ENCODE measurements at places on chromosomes 5 and 9.
A peak's percentile ranks its signal among the peaks of the same experiment; 100 is the strongest.

DNA sequence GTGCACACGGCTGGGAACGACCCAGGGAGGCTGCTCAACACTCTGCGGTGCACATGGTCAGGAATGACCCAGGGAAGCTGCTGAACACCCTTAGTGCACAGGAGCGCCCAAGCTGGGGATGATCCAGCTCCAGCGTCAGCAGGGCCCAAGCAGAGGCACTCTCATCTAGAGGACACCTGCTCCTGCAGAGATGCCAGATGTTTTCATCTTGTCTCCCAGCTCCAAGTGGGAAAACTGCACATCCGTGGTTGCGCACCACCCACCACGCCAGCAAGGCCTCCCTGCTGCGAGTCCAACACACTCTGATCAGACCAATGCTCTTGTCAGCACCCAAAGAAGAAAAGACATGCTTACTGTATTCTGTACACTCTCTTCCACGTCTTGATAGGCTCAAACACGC is 34.1 kb downstream of the UBE2QL1 start:
- no peak for DNase-seq

DNA sequence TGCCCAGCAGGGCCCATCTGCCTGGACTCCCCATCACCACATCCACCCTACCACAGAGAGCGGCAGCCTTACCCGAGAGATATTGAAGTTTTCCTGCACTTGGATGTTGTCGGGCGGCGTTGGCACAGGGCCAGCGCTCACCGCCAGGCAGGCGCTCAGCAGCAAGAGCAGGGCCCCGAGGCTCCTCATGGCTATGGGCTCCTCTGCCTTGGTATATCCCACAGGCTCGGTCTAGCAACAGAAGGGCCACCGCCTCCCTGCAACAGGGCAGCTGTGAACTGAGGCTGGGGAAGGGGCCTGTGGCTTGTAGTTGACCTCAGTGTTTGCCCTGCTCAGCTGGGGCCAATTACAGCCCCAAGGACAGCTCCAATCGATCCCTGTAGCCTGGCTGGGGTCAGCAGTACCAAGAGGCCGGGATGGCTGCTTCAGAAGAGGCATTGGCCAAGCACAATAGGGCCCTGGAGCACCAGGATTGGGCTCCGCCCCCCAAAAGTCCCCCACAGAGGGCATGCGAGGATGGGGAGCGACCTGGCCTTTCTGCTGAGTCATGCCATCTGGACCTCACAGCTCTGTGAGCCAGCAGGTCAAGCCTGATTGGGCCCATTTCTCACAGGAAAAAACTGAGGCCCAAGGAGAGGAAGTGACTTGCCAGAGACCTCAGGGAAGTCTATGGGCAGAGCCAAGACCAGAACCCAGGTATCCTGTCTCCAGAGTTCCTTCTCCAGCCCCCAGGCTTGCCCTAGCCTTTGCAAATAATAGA is at the start of gene AMBP:
Gene AMBP, minus strand, starts transcription at position 280 of the 760 bp plus-strand sequence. Its CDS starts 91 bp downstream, at position 189.
- no peak for DNase-seq

- DNase-seq, result no peak
Measured at GRCh38 chr5:158147227-158147626, 288.3 kb upstream of the CLINT1 start.

DNA sequence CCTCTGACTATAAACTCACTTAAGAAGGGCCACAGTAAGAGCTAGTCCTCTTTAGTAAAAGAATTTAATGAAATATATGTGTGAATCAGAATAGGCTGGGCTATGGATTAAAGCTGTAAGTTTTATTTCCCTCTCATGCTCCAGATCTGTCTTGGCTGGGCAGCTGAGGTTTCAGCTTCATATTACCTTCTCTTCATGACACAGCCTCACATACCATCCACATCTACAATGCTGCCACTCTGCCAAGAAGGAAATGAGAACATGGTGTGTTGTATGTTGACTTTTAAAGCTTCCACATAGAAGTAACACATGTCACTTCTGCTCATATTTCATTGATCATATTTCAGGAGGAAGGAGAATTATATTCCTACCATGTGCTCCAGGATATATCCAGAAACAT is 776.0 kb upstream of the ACO1 start:
- DNase-seq, result no peak

GRCh38 chr9:88831713-88832407 is 159.4 kb upstream of the S1PR3 start:
- DNase-seq, result no peak

DNA sequence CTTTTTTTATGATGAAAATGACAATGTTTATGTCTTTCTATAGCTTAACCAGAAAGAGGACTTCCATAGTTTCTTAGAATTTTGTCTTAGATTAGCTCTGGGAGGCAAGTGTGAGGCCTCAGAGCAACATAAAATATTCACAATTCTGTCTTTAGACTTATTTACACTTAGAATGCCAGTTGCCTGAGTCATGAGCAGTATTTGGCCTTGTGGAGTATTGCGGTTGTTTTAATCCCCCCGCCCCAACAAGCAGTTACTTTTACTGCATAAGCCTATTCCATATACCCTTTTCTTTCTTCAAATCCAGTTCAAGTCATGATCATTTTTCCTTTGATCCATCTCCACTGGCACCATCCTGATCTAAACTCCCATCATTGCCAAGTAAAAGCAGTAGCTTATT is 198.0 kb upstream of the EGFLAM start:
- DNase-seq, result no peak

- DNase-seq, result no peak
Measured at GRCh38 chr5:1330847-1331831, 13.8 kb downstream of the CLPTM1L start.

DNA sequence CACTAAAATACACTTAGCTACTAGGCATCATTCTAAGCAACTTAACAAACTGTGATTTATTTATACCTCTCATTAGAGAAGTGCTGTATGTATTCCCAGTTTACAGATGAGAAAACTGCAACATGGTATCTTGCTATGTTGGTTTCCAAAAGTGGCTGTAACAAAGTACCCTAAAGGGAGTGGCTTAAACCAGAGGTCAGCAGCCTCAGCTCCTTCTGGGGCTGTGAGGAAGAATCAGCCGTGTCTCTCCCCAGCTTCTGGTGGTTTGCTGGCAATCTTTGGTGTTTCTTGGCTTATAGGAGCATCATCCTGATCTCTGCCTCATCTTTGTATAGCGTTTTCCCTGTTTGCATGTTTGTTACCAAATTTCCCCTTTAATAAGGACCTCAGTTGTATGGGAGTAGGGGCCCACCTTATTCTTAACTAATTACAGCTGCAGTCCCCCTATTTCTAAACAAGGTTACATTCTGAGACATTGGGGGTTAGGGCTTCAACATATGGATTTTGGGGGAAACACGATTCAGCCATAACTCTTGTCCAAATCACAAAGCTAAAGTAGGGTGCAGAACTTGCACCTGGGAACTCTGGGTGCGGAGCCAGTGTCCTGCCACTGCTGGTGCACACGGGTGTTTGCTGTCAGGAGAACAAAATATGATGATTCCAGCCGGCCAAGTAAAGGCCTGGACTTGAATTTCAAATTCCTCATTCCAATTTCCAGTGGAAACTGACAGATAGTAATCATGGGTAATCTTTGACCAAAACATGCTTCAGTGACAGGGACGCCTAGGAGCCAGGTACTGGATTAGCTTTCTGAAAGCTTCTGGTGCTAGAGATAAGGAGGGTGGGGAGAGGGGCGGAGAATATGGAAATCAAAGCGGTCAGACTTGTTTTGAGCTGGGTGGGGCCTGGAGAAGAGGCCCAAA is 43.3 kb downstream of the RAI14 start:
- DNase-seq, result no peak

GRCh38 chr9:135596211-135596610 is 34.7 kb downstream of the PAEP start:
- DNase-seq, result no peak

- DNase-seq, result no peak
Measured at GRCh38 chr5:32736842-32737241, 25.7 kb downstream of the NPR3 start.

- no peak for DNase-seq
Measured at GRCh38 chr5:174204535-174205313, 159.2 kb downstream of the NSG2 start.

DNA sequence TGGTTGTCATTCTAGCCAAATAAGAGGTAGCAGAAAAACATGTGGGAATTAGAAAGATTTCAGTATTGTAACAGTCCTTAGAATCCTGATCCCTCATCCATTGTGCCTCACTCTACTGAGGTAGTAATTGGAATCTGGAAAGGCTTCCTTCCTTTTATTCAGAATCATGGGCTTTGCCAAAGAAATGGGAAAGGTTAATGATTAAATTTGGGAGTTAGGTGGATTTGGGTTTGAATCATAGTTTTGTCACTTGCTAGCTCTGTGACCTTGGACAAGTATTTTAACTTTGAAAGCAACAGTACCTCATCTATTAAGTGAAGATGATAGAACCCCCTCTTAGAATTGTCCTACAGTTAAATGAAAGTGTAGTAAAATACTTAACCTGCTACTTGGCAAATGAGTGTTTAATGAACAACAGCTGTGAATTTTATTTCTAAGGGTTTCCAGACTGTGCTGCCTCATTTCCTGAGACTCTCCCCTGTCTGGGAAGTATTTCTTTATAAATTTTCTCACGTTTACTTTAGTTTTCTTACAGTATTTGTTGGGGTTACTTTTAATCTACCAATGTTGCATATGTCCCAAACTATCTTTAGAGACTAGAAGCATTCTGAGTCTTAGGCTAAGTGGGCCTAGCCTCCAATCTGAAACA is 11.7 kb downstream of the SPDL1 start:
- no peak for DNase-seq

DNA sequence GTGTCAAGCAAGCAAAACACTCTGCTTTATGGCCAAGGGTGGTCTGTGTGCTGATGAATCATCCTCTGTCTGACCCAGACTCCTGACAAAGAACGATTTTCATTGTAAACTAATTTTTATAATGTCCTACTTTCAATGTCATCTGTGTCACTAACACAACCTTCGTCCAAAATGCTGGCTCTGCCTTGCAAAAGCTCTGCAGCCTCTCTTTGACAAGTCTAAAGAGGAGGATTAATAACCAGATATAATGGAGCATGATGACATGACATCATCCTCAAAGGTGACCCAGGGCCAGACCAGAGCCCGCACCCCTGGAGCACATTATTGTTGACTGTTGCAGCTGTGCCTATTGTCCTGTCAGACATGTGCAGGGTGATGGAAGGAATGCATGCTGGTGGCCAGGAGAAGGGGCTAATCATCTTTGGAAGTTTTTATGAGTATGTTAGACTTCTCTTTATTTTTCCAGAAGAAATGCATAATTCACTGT is 589.4 kb downstream of the NR2F1-AS1 start:
- peak; percentile 3 for DNase-seq

- peak; percentile 22 for DNase-seq
Measured at GRCh38 chr5:171945066-171945465, 61.4 kb downstream of the FBXW11 start.

DNA sequence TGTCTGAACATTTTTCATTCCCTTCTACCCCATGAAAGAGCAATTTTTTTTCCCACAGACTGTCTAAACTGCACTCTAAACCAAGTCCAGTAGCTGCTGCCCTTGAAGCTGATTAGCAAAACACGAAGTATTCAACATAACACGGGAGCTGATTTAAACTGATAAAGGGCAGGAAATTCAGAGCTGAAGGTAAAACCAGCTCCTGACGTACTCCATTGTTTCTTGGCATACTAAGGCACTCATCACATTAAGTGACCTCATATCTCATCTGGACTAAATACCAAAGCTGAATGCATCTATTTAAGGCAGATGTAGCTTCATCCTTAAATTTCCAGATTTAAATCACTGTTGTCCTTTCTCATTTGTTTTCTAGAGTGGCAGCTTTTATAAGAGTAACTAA is 12.0 kb downstream of the GDF9 start:
- no peak for DNase-seq

DNA sequence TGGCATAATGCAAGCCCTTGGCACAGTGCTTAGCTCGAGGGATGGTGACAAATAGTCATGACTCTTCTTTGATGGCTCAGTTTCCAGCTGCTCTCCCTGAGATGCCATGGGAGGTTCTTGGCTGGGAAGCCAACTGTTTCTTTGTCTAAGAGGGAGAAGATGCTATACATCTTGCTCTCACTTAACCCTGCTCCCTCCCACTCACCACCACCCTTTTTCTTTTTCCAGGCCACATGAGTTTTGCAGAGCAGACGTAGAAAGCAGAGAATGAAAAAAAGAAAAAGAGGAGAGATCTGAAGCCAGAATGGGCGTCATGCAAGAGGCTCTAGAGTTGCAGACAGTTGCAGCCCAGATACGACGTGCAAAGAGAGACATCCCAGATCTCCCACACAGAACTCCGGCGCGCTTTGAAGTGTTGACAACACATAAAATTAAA is 160.5 kb downstream of the FGF18 start:
- no peak for DNase-seq

DNA sequence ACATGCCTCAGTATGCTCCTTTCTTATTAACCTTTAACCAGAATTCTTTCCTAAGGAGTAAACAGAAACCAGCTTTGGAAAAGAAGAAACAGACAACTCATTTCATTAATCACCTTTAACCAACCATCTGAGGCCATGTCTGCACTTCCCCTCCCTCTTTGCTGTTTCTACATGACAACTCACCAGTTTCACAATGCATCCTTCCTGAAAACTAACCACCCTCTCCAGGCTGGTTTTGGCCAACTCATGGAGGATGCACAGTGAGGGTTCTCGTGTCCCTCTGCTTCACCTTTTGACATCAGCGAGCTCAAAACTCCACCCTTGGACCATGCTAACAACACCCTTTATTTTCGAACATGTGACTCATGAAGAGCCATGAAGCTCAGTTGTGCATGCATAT is 244.1 kb downstream of the ELAVL2 start:
- no peak for DNase-seq

DNA sequence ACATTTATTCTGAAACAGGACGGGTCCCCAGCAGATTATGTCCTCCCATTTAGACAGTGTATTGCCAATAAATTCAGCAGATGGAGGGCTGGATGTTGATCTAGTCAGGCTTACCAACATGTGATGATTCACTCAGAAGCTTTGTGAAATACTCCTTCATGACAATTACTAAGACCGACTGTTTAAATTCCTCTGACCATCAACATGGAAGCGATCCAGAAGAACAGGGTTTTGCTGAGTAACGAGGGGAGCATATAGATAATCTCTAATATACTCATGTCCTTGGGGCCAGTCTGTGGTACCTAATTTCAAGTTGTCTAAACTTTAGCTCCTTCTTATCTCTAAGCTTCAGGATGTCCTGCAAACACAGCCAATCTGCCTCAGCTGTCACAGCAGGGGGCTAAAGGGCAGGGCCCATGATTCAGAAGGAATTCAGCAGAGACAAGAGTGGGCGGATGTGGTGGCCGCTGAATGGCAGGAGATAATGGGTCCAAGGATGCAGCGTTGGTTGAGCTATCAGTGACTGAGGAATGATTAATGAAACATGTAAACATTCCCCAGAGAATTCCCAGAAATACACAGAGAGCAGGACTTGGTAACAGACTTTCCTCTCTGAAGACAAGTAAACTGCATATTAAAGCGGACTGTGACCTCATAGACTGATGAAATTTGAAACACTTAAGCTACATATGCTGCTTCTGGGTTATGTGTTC is 109.4 kb downstream of the ANKRD55 start:
- DNase-seq, result peak; percentile 95

DNA sequence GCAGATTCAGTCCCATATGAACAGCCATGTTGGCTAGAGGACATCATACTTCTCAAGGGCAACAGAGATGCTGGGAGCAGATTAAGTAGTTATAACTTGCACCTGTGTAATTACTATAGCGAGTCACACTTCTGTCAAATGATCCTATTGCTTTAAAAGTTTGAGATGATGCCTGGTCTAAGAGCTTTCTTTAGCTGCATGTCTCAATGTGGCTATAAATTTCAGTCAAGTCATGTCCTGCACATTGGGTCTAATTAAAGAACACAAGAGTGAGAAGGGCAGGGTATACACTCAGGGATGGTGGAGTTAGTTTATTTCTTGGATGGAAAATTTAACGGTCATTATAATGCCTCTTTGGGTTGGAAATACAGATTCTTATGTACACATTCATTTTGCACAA is 557.3 kb downstream of the RAB3C start:
- no peak for DNase-seq

- no peak for DNase-seq
Measured at GRCh38 chr5:561408-561807, 37.2 kb upstream of the SLC9A3 start.

Data from HTR-8/SVneo (cell line).